ENCODE measurements at places on chromosomes 4 and X. TPM values are rescaled to one million over a fixed set of nuclear protein-coding genes. Genes with fewer than 3 reads are reported as not detected.

DNA sequence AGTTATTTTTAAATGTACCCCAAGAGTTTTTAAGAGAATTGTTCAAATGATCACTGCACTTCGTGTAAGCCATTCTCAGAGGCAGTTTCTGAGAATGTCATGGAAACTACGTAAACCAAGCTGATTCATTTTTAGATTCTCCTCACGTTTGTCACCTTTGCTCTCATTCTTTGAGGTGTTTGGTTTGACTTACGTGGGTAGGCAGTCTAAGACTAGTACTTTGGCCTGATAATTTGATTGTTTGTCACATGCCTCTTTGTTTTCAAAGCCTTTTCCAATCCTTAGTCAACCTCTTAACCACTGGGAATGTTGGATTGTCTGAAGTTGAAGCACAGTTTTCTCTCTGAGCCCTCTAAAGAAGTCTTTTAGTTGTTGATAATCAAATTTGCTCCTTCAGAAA lies 10.5 kb downstream of the SEPTIN11 start:
- H3K4me1 ChIP-seq = peaks cover 7% of the 10 kb centered on the region
- DNase-seq = no peak
- no peaks in the 10 kb centered on the region for H3K27me3 ChIP-seq
- no peaks in the 10 kb centered on the region for H3K36me3 ChIP-seq

DNA sequence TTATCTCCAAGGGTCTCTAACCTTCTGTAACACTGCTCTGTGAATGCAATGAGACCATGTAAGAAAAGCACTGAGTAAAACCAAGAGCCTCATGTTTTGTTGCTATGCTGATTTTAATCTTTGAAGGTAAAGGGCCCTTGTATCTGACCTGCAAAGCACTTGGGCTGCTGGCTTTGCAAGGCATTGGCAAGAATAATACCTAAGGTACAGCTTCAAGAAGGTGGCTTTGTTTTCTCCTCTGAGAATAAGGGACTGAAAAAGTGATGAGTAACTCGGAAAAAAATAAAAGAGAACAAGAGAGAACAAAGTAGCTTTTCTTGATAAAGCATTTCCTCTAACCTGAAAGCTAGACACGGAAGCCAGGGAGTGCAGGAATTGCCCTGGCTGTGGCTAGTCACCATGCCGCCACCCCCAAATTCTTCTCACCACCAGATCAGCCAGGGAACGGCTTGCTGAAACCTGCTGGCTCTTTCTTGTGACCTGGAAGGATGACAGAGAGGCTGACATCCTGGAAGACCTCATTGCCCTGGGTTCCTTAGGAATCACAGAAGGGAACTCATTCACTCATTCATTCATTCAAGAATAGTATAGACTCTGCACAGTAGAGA lies 41.8 kb upstream of the HS3ST1 start:
- H3K36me3 ChIP-seq = no peaks in the 10 kb centered on the region
- H3K27me3 ChIP-seq = no peaks in the 10 kb centered on the region
- H3K27ac ChIP-seq = no peak overlapping the region

DNA sequence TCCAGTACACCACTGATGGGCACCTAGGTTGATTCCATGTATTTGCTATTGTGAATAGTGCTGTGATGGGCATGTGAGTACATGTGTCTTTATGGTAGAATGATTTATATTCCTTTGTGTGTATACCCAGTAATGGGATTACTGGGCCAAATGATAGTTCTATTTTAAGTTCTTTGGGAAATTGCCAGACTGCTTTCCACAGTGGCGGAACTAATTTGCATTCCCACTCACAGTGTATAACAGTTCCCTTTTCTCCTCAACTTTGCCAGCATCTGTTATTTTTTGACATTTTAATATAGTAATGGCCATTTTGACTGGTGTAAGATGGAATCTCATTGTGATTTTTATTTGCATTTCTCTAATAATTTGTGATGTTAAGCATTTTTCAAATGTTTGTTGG lies 25.9 kb downstream of the CC2D2A start:
- no peak for DNase-seq
- no peaks in the 10 kb centered on the region for H3K27me3 ChIP-seq
- H3K36me3 ChIP-seq = no peaks in the 10 kb centered on the region

DNA sequence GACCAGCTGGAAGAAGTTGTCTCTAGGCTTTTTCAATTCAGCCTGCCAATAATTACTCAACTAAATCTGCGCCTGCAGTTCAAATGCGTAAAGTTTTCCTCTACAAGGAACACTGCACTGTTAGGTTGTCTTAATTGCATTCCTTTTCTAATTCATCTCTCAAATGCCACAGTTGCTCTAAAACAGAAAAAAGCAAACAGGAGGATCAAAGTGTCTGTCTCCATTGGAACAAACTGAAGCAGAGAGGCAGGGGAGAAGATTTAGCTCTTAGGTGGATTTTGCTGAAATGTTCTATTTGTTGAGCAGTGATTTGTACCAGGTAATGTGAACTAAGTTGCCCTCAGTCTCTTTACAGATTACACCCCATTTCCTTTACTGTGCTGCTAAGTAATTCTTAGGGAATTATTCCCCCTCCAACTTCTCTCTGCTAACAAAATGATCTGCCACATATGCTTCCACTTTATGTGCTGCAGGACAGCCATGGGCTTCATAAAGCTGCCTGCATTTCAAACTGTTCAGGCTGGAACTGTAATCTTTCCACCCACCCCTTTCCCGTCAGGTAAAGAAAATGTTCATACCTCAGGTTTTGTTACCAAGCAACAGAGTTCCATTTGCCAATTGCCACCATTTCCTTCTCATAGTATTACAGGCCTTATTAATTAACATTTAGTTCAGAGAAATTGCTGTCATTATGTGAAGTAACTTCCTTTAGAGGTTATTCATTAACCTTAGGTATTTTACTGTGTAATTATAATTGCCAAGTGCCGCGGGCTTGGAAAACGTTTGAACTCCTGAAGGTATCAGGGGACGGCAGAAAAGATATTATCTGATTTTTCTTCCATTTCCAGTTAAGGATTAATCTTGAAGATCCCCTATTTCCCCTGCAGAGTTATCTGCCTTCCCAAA lies 149.3 kb downstream of the SPRY1 start:
- no peaks in the 10 kb centered on the region for H3K27me3 ChIP-seq
- H3K4me1 ChIP-seq = peaks cover 10% of the 10 kb centered on the region
- no peak for DNase-seq
- peak overlapping the region; percentile 50 for H3K4me3 ChIP-seq
- H3K36me3 ChIP-seq = no peaks in the 10 kb centered on the region

DNA sequence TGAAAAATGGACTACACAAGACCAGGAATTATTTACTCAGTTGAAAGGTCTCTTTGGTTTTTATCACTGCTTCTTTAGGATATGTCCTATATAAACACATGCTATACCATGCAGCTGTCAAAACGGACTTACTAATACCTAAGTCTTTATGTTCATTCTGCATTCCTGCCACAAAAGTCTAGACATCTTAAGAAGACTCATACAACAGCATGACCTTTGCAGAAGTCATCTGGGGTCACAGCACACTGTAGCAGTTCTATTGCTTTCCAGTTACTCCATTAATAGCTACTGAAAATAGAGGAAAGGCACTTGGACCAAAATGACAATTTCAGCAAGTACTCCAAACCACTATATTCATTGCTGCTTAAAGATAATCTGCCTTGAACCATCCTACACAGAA lies 53.2 kb downstream of the DDX60 start:
- H3K27me3 ChIP-seq = no peaks in the 10 kb centered on the region
- H3K4me1 ChIP-seq = no peaks in the 10 kb centered on the region
- H3K27ac ChIP-seq = no peak overlapping the region

GRCh38 chr4:35835893-35836292 lies 408.4 kb downstream of the ARAP2 start:
- no peak overlapping the region for H3K27ac ChIP-seq
- H3K4me1 ChIP-seq = no peaks in the 10 kb centered on the region
- no peaks in the 10 kb centered on the region for H3K27me3 ChIP-seq
- H3K4me3 ChIP-seq = no peak overlapping the region
- no peaks in the 10 kb centered on the region for H3K36me3 ChIP-seq

DNA sequence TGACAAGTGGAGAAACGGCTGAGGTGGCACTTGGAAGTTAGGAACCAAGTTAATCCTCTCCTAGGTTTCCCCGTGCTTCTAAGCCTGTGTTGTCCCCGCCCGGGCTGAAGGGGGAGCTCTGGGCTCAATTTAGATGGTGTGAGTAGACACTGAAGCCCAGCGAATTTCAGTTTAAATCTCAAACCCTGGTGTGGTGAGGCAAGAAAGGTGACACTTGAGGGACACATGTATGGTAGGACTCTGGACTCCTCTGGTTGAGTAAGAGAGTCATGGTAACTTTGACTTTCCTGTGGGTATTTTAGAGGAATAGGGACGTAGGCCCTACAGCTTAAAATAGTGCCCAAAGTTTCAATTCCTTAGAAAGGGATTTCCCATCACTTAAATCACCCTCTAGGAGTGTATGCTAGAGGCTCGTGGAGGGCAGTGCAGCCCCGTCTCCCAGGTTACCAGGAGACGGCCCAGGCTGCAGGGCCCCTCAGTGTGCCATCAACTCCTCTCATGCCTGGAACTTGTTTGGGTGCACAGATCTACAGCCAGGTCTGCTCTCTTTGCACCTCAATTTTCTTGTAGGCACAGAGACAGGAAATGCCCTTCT lies 24.0 kb downstream of the HAND2 start:
- H3K36me3 ChIP-seq = no peaks in the 10 kb centered on the region
- peaks cover 5% of the 10 kb centered on the region for H3K4me1 ChIP-seq
- no peak for DNase-seq
- H3K27ac ChIP-seq = no peak overlapping the region
- H3K4me3 ChIP-seq = no peak overlapping the region
- H3K27me3 ChIP-seq = peaks cover 16% of the 10 kb centered on the region

DNA sequence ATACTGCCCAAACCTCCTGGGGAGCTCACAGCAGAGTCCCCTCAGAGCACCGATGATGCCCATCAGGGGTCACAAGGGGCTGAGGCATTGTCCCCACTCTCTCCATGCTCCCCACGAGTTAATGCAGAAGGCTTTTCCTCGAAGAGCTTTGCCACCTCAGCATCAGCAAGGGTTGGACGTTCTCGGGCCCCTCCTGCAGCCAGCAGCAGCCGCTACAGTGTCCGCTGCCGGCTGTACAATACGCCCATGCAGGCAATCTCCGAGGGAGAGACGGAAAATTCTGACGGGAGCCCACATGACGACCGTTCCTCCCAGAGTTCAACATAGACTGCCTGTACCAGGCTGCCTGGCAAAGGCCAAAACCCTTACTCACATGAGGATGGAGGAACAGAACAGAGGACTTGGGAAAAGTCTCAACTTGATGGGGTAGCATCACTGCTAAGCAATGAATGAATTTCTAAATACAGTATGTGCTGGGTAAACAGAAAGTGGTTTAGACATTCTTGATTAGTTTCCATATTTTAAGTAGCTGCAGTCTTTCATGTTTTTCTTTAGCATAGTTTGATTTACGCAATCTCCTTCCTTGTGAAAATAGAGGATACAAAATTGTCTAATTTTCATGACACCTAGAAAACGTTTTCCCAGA lies 5.0 kb upstream of the SCML1 start:
- no peaks in the 10 kb centered on the region for H3K27me3 ChIP-seq
- no peaks in the 10 kb centered on the region for H3K36me3 ChIP-seq
- H3K4me3 ChIP-seq = no peak overlapping the region
- no peak for DNase-seq
- H3K4me1 ChIP-seq = peaks cover 11% of the 10 kb centered on the region

- H3K36me3 ChIP-seq = no peaks in the 10 kb centered on the region
- no peaks in the 10 kb centered on the region for H3K27me3 ChIP-seq
- peaks cover 5% of the 10 kb centered on the region for H3K4me1 ChIP-seq
Observed at GRCh38 chrX:54178100-54178940, 4.7 kb downstream of the FAM120C start.

LINC00632 gene
- total RNA-seq = 0.33 TPM

ATP1B4 gene
- not detected for total RNA-seq

SASH3 gene
- 4.5 TPM for total RNA-seq

DNAAF6 gene
- total RNA-seq = not detected

AVPR2 gene
- not detected for total RNA-seq
